ENCODE measurements at places on chromosomes 1 and 21.

DNA sequence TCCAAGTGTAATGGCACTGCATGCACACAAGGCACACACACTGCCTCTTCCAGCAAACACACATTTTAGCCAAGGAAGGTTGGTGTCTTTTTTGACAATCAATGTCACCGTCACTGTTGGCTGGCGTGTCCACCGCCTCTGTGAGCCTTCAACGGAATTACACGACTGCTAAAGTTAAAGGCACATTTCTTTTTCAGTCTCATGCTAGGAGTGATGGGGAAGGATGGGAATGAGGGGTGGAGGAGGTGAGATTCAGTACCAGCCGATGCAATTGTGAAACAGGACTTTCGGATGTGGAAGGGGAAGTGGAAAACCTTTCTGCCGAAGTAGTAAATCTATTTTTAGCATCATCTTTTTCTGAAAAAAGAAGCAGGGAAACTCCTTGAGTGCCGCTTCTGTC is 1.4 kb downstream of the ELAVL4 start:
- DNase-seq: no peak

DNA sequence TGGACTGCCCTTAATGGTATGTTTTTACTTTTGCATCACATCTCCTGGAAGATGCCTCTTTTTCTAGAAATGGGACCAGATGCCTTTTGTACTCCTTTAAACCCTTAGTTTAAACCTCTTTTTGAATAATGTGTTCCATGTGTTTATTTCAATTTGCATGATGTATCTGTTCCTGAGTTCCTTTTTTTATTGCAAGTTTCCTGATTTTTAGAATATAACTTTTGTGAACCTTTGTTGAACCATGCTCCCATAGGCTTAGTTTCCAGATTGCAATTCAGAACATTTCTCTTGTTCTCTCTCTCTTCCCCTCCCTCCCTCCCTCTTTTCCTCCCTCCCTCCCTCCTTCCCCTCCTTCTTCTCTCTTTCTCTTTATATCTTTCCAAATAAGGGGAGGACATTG is 81.9 kb downstream of the RGL1 start:
- DNase-seq: no peak

- DNase-seq: peak; percentile 75
These were observed 930 bp downstream of the DHCR24 start for GRCh38 chr1:54885807-54886723.

- peak; percentile 24 for DNase-seq
These were observed 2.6 kb downstream of the ALPL start for GRCh38 chr1:21511579-21512522.

DNA sequence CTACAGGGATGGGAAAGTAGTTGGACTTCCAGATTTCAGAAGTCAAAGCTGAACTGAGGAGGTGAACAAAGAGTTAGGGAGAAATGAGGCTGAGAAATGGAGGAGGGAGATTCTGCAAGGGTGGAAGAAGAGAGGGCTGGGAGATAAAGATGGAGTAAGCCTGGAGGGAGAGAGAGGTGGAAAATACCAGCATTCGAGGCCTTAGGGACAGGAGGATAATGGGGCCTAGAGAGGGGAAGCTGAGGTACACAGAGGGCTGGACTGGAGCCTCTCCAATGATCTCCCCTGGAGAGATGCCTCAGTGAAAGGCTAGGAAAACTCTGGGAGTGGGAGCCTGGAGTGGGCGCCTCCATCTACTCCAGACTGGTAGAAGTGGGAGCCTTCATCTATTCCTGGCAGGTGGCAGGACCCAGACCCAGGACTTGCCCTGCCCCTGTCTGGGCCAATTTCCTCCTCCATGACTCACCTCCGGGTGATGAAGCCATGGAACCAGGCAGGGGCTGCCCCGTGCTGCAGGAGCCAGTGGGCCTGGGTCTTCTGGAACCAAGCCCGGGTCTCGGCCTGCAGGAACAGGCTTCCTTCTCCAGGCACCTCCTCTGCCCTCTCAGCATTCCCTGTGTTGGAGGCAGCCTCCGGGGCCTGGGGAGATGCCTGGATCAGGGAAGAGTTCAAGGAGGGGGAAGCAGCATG is 1.9 kb downstream of the SH2D2A start:
- DNase-seq: no peak

DNA sequence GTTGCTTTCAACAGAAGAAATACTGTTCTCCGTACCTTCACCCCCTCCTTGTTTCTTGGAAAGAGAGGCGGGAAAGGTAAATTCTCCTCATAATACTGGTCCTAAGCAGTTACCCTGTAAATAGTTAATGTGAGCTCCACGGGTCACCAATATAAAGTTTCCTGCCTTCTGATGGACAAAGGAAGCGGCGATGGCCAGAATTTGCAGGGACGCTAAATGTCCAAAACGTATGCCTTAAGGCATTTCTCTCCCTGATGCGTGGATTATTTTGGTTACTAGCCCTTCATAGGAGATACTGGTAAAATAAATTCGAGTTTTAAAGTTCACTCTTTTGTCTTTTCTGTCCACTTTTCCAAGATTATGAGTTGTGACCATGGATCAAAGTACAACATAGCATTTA is 898 bp upstream of the PTGS2 start:
- no peak for DNase-seq

- no peak for DNase-seq
These were observed 5.1 kb upstream of the ELAVL4 start for GRCh38 chr1:50103615-50104081.

DNA sequence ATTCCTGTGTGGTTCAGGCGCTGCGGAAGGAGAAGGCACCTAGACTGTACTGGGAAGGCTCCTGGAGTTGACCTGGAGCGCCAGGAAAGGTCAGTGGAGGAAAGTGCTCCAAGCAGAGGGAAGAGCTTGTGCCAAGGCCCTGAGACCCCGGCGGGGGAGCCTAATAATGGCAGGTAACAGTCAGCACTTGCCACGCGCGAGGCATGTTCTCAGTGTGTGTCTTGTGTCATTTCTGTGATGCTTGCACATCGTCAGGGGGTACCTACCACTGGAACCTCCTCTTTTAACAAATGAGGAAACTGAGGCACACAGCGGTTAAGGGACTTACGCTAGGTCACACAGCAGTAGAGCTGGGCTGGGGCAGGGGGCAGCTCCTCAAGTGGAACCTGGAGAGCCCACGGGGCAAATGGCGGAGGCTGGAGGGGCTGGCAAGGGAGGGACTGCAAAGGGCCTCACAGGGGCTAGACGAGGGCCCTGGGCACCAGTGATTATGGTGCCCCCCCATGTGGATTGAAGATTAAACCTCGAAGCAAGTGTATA is 976 bp upstream of the BMP8B start:
- no peak for DNase-seq

DNA sequence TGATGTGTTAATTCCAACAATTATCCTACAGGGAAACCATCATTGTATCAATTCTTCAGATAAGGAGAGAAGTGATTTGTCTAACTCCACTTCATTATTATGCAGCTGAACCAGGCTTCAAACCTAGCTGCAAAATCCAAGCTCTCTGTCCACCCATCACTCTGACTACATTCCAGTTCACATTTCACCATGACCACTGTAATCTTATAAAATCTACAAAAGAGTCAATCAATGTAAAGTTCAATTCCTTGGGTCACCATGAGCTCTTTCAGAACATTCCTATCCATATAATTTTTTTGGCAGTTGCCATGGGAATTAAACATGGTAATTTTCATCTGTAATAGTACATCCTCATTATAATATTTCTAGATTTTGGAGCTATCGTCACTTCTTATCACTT is 100.9 kb downstream of the PLPPR5 start:
- no peak for DNase-seq

GRCh38 chr21:39633770-39634181 is 21.0 kb downstream of the B3GALT5 start:
- DNase-seq: peak; percentile 56

GRCh38 chr1:3645666-3646355 is 4.1 kb downstream of the WRAP73 start:
- no peak for DNase-seq

GRCh38 chr1:174797398-174797797 is 202.3 kb upstream of the CACYBP start:
- DNase-seq: no peak

- no peak for DNase-seq
These were observed at the start of gene ZBTB7B for GRCh38 chr1:155002464-155003226. ZBTB7B (plus strand) TSS chr1:155002802; CDS start chr1:155014661, 11,859 bp downstream.

GRCh38 chr1:158101455-158101854 is 79.2 kb upstream of the CD1D start:
- no peak for DNase-seq

DNA sequence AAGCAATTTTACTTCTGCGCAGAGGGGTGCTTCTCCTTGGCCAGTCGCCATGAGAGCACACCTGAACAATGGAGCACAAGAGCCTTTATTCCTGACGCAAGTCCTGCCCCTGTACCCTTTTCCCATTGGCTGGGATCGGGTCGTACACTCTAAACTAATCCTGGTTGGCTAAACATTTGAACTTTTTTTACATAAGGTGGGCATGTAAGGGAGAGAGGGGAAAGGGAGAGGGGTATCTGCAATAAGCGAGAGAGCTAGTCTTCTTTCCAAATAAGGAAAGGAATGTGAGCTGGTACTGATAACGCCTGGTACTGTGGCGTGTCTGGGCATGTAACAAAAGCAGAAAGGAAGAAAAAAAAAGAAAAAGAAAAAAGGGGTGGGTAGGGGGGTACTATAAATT is 21.8 kb downstream of the MFSD2A start:
- DNase-seq: no peak

DNA sequence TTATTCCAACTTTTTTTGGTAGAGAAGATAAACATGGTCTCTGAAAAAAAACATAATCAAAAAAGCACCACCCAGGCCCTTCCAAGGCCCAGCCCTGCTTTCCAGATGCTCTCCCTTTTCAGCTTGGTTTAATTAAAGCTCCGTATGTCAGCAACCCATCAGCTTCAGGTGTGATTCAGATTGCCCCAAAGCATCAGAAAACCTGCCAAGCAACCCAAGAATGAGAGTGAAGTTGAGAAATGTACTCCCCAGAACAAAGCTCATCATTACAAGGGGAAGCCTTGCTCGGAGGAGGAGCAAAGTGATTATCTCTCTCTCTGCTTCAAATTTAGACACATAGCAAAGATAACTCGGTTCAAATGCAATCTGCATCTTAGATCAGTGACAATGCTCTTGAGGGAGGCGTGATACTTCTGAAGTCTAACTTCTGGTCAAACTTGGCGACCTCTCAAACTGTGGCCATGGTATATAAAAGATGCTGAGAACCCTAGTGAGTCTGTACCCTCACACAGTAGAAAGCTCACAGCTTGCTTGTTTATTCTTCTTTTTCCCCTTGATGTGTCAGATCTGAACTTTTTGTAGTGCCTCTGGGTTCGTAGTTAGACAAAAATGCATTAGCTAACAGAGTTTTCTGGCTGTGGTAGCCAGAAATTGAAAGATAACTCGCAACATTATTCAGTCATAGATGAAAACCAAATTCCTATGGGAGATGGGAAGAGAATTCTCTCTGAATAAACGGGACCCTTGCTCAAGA is 63.3 kb upstream of the ZC3H11B start:
- DNase-seq: no peak

GRCh38 chr1:179187043-179187442 is 42.4 kb downstream of the ABL2 start:
- DNase-seq: no peak

GRCh38 chr1:117629625-117630422 is 24.0 kb downstream of the TENT5C start:
- no peak for DNase-seq

GRCh38 chr21:36460866-36461265 is 19.1 kb downstream of the CLDN14 start:
- DNase-seq: no peak

DNA sequence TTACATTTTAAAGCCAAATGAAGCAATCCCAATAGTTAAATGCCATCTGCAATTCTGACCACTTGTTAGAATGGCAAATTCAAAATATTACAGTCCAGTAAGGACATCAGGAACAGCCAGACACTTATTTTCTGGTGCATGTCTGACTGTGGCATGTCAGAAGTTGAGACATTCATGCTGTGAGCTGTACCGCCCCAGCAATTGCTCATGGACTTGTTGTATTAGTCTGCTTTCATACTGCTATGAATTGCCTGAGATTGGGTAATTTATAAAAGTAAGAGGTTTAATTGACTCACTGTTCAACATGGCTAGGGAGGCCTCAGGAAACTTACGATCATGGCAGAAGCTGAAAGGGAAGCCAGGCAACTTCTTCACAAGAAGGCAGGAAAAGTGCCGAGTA is 19.1 kb downstream of the DDAH1 start:
- no peak for DNase-seq

DNA sequence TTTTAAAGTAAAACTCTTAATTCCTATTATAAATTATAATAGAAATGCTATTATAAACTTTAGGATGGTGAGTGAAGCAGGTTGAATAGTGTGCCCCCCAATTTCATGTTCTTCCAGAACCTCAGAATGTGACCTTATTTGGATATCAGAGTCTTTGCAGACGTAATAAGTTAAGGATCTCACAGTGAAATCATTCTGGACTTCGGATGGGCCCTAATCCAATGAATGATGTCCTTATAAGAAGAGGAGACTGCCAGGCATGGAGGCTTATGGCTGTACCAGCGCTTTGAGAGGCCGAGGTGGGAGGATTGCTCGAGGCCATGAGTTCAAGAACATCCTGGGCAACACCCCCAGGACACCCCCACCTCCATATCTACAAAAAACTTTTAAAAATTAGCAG is 9.4 kb upstream of the MT1HL1 start:
- no peak for DNase-seq

GRCh38 chr1:223631956-223632355 is 33.5 kb downstream of the CAPN8 start:
- DNase-seq: peak; percentile 45

DNA sequence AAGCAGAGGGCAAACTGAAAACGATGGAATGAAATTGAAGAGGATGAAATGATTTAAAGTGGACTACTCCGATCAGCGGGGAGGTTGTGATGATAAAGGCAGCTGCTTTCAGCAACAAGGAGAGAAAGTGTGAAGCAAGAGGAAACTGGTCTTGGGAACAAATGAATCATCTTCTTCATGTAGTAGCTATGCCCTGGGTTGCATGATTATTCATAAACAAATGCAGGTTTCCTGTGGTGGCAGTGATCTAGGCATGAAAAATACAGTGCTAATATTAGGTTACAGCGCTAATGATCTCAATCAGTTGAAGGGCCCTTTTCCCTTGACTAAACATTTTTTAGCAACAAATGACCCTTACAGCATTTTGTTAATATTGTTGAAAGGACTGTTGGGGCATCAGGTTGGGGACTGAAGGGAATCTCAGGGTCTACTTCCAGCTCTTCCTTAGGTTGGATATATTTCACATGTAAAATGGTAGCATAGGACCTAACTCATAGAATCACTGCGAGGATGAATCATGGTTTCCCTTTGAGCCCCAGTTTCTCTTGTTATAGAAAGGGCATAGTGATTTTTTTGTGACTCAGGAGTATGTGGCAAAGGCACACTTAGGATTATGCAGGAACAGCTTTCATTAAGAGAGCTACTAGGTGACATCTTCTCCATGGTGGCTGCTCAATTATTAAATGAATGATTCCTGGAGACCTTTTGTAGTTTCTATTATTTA is 1.9 kb upstream of the ZFYVE9 start:
- peak; percentile 52 for DNase-seq

DNA sequence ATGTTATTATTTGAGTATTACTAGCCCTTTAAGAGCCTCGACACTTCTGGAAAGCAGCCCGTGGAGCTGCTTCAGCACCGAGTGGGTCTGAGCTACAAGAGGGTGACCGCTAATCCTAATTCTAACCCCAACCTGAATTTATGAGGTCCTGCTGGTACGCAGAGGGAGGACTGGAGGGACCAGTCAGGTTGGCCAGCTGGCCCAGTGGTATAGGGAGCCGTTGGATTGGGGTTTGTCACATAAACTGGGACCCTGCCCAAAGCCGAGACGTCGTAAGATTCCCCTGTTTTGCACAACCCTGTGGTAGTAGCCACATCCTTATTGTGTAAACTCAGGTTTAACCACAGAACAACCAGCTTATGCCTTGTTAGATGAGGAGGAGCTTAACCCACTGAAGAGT is 60.8 kb upstream of the F3 start:
- no peak for DNase-seq

- peak; percentile 56 for DNase-seq
These were observed 7.4 kb downstream of the ACTRT2 start for GRCh38 chr1:3028531-3029282.

Data from DMS79 treated with DMSO at 0.1 percent for 48 hours (cell line).